ENCODE measurements at places on chromosomes 5 and 9.

GRCh38 chr9:116737152-116737546 lies 50.0 kb downstream of the TRIM32 start:
- DNase-seq, result peak; percentile 80

DNA sequence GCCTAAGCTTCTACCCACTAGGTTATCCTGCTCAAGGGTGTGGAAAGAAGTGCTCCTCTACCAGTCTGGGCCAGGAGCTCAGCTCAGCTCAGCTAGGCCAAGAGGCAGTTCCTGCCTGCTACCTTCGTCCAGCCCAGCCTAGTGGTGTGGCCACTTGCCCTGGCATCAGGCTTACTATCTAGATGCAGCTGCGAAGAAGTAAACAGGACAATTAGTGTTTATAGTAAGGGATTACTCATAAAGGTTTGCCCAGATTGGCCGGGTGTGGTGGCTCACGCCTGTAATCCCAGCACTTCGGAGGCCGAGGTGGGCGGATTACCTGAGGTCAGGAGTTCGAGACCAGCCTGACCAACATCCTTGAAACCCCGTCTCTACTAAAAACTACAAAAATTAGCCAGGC lies 12.8 kb upstream of the SPATA24 start:
- DNase-seq, result no peak

- no peak for DNase-seq
Observed at GRCh38 chr5:4362411-4362810, 766.8 kb downstream of the IRX1 start.

GRCh38 chr5:120567066-120567465 lies 103.0 kb downstream of the PRR16 start:
- DNase-seq, result no peak

DNA sequence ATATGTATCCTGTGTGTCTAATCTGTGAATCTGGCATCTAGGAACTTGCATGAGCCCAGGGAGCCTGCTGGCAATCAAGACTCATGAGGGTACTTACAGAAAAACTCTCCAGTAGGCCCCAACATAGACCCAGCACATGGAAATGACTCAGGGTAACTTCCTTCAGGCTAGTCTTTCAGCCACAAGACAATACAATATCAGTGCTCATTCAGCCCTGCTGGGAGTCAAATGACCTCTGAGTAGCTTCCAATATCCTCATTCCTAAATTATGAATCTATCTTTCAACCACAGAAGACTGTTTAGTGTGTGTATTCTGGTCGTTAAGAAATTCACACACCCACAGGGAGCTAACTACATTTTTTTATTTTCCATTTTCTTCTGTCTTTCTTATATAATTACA lies 1273.0 kb downstream of the EFNA5 start:
- DNase-seq, result no peak

DNA sequence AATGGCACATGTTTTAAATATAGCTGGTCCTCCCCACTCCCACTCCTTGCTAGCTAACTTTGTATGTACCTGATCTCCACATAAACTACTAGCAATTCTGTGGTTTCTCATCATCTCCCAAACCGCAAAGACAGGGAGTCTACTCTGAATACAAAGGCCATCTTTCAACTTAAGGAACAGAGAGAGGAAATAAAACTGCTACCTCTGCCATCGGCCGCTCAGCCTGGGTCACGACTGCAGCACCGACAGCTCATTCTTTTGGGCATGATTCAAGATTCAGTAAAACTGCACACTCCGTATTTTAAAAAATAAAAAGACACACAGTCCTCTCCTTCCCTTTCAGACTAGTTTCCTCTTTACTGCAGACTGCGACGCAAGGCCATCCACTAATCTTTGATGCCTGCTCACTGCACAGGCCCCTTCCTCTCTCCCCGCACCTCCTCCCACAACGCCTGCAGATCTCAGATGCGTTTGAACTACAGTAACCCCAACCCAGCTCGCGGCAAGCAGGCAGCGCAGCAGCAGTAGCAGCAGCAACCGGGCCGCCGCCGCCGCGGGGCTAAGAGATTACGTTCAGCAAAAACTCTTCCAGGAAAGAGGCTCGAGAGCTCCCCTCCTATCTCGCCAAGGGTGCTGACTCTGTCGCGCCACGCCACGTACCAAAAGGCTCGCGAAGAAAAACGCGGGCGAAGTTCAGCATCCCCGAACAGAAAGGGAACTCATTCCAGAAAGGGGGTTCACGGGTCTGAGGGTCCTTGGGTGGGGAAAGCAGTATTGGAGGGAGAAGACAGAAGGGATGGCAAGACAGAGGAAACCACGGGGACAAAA lies 1.5 kb downstream of the RNF145 start:
- peak; percentile 83 for DNase-seq

- no peak for DNase-seq
Observed at GRCh38 chr9:113454914-113455761, 8.4 kb upstream of the RGS3 start.
